DMS79 (cell line): ENCODE measurements at places on chromosomes 13 and 19.

DNA sequence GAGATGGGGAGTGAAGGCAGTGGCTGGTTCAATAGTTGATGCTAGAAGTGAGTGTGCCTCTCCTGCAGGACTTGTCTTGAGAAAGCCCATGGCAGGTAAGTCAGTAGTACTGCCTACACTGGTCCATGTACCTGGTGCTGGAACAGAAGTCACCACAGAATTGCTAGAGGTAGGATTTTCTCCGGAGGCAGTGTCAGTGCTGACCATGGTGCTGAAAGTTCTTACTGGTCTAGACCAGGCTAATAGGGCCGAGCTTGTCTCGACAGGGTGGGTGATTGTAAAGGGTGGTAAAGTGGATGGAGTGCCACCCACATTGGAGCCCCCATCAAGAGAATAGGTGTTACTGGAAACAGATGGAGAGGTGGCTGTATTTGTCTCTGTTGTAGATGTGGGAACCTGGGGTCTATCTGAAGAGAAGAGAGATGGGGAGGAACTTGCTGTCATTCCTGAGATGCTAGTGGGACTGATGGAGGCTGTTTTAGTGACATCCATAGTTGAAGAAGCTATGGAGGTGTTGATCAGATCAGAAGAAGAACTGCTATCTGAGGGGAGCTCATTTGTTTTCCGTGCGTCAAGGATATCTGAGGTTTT lies 36.6 kb downstream of the MUC16 start:
- no peak for DNase-seq

GRCh38 chr13:97226013-97226412 lies 3.9 kb downstream of the MBNL2 start:
- no peak for DNase-seq

GRCh38 chr13:21033856-21034602 lies 27.4 kb downstream of the LATS2 start:
- DNase-seq: no peak

DNA sequence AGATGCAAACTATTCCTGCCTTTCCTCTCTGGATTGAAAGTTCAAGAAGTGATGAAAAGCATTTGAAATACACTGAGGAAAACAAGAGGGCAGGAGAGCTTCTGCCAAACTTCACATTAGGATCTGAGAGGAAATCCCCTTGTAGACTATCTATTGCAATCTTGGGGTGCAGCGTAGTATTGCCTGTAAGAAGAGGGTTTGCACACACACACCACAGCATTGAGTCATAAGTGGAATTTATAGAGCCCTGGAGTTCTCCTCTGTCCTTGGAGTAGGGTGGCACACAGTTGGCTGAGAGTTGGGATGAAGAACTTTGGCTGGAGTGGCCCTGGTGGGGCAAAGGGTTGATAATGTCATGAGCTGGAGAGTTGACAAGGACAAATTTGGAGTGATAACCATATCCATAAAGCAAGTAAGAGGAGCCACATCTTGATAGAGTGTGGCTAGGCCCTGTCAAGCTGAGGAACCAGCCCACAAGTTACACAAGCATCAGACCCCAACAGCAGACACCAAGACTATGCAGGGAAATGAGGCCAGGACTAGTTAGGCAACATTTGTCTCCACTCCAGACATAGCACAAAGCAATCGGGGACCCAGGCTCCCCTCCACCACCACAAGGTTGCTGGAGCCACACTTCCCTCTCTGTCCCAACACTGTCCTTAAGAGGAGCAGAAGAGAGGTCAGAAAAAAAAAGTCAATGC lies 520.9 kb downstream of the KLF5 start:
- no peak for DNase-seq

DNA sequence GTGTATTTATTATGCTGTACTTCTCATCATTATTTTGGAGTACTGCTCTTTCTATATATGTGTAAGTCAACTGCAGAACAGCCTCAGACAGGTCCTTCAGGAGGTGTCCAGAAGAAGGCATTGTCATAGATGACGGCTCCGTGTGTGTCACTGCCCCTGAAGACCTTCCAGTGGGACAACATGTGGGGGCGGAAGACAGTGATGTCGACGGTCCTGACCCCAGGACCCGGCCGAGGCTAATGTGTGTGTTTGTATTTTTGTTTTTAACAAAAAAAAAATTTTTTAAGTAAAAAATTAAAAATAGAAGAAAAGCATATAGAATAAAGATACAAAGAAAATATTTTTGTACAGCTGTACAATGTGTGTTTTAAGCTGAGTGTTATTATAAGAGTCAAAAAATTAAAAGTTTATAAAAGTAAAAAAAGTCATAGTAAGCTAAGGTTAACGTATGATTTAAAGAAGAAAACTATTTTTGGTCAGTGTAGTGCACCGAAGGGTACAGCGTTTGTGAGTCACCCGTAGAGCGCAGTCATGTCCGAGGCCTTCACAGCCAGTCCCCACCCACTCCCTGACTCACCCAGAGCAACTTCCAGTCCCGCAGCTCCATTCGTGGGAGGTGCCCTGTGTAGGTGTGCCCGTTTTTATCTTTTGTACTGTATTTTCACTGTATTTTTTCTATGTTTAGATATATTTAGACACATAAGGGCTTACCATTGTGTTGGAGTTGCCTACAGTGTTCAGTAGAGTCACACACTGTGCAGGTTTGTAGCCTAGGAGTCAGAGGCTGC lies 42.2 kb upstream of the SPACA7 start:
- DNase-seq: no peak

DNA sequence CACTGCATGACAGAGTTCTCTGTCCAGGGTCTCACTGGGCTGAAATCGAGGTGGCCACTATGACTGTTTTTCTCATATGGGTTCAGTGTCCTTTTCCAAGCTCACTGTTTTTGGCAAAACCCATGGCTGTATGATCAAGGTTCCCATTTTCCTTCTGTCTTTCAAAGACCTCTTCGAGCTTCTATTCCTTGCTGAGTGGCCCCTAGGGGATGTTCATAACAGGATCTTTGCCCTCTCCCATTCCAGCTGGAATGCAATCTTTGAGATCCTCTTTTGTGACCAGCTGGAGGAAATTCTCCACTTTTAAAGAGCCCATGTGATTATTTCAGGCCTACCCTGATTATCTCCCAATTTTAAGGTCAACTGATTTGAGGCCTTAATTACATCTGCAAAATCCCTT lies 572.5 kb upstream of the SLC10A2 start:
- no peak for DNase-seq

DNA sequence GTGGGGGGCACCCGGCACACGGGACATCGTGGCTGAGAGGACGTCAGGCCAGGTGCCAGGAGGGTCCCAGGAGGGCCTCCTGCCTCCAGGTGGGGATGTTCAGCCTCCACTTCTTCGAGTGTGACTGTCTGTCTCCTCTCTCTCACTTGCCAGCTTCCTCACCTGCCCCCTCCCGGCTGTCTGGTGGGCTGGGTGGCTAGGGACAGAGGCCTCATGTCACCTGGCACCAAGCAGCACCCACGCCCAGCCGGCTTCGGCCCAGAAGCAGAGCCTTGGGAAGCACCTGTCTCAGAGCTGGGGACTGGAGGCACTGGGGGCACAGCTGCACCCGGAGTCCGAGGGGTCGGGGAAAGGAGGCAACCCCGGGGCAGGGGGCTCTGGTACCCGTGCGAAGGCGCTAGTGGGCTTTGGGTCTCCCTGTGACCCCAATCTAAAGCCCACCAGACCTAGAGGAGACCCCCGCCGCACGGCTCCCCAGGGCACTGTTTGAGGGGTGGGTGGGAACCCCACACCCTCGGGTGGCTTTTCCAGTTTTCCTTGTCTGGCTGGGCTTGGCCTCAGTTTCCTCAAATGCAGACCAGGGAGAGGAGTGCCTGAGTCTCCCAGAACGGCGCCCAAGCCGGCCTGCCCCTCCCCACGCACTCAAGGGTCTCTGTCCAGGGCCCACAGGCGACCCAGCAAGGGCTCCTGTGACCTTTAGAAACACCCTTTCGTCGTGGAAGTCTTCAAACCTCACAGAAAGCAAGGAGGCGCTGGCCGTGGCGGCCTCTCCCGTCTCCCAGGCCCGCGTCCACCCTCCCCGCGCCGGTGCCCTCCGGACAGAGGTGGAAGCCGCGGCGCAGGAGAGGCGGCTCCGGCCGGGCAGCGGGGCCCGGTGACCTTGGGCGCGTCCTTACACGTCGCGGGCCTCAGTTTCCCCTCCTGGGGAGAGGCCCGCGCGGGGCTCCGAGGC lies 664 bp upstream of the HCN2 start:
- DNase-seq: no peak

- DNase-seq: no peak
Observed at GRCh38 chr13:35925669-35926068, 205.5 kb downstream of the DCLK1 start.

GRCh38 chr13:36918246-36919131 lies 1.5 kb downstream of the SMAD9 start:
- peak; percentile 37 for DNase-seq
